Stimulated activated CD8-positive, alpha-beta memory T cell treated with anti-CD3 and anti-CD28 coated beads, Interleukin-4, amount 100 ng/mL, for 1 hour (primary cell): ENCODE measurements at places on chromosomes 16 and 17.

GRCh38 chr16:86918637-86919036 is 340.3 kb downstream of the FOXL1 start:
- DNase-seq = no peak

GRCh38 chr16:71472931-71473330 is 10.9 kb upstream of the ZNF23 start:
- DNase-seq = no peak

- no peak for DNase-seq
Measured at GRCh38 chr17:47871048-47871447, 20.1 kb upstream of the SP6 start.

DNA sequence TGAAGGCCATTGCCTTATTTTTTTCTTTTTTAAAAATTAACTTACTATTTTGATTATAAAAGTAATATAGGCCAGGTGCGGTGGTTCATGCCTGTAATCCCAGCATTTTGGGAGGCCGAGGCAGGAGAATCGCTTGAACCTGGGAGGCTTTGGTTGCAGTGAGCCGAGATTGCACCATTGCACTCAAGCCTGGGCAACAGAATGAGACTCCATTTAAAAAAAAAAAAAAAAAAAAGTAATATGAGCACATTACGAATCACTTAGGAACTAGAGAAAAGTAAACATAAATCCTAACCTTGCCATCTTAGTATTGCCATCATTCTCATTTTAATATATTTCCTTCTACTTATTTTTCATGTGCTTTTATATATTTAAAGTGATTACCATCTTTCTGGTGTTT is 12.9 kb upstream of the TACO1 start:
- DNase-seq = no peak

DNA sequence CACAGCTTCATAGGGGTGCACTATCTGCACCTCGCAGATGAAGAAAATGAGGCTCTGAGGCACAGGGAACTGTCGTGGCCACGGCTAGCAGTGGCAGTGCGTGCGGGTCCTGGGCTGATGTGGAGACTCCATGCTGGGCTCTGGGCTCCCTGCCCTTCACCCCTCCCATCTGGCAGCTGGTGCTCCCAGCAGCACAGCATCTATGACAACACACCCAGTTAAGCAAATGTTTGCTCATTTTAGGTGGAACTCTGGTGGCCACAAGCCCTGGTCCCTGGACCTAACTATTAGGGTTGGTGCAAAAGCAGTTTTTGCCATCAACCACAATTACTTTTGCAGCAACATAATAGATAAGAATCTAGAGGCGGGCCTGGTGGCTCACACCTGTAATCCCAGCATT is 30.9 kb downstream of the IFT140 start:
- no peak for DNase-seq

- no peak for DNase-seq
Measured at GRCh38 chr16:64311241-64311640, 810.6 kb downstream of the CDH11 start.

DNA sequence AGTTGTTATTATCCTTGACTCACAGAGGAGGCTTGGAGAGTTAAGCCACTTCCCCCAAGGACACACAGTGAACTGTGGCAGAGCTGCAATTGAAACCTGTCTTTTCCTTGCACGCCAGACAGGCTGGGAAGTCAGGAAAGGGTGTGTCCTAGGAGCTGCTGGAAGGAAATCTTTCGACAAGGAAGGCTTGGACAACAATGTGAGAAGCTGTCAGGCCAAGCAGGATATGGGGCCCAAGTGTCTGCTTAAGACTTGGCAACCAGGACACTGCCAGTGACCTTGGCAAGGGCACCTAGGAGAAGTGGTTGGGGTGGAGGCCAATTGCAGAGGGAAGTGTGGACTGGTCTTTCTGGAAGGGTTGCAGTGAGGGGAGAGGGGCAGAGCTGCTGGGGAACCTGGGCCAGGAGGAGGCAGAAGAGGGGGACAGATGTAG is 2.1 kb upstream of the CAMKK1 start:
- DNase-seq = no peak

- no peak for DNase-seq
Measured at GRCh38 chr16:57144027-57144426, 41.8 kb downstream of the PSME3IP1 start.

DNA sequence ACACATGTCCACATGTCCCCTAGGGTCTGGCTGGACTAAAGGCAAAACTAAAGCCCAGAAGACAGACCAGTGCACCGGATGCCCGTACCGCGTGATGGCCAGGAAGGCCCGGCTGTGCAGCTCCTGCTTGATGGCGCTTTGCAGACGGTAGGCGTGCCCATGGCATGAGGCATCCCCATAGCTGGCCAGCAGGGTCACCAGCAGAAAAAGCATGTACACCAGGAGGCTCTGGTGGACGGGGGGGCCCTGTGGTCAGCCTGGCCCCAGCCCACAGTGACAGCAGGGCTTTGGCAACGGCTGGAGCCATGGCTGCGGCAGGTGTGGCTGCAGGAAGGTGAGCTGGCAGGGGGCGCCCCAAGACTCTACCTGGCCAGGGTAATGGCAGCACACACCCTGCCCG is 42.8 kb downstream of the PKD1 start:
- DNase-seq = no peak

DNA sequence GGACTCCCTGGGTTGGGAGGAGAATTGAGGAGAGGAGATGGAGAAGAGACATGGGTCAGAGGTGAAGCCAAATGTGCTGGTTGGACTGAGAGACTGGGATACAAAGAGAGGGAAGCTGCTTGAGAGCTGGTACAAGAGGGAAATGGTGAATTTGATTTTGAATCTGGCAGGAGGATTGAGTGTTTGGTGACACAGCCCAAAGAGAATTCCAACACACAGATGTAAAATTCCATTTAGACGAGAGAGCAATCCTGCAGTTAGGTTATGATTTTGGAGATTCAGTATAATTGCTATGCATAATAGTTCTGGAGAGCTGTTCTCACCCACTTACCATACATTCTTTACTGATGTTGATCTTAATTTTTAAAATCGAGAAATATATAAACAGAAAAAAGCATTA is 57.7 kb downstream of the HSD17B2 start:
- no peak for DNase-seq

DNA sequence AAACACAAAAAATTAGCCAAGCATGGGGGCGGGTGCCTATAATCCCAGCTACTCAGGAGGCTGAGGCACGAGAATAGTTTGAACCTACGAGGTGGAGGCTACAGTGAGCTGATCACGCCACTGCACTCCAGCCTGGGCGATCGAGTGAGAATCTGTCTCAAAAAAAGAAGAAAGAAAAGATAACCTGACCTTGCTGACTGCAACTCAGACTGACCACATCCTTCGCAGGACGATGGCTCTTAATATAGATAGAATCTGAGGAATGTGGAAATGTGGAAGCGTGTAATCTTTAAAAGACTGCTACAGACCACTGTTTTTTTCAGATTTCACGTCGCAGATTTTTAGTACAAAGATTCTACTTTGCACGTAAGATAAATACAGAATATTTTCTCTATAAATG is 37.8 kb downstream of the KLHDC4 start:
- no peak for DNase-seq

GRCh38 chr17:64424324-64424849 is 24.5 kb upstream of the MILR1 start:
- DNase-seq = no peak

DNA sequence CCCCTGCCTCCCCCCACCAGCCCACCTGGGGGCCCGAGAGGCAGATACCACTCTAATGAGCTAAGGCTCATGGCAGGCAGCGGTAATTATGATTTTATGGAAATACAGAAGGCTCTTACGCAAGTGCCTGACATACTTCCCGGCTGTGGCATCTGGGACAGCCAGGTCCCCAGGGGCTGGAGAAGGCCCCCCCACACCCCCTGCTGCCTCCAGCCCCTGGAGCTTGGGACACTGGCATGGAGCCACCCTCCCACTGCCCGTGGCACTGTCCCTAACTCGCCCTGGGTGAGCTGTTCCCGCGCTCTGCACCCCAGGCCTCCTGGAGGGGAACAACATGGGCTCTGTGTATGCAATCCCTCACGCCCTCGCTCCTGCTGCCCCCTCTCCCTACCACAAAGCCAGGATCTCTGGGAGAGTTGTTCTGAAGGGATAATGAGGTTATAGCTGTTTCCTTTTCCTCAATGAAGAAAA is 5.4 kb upstream of the STAC2 start:
- no peak for DNase-seq

DNA sequence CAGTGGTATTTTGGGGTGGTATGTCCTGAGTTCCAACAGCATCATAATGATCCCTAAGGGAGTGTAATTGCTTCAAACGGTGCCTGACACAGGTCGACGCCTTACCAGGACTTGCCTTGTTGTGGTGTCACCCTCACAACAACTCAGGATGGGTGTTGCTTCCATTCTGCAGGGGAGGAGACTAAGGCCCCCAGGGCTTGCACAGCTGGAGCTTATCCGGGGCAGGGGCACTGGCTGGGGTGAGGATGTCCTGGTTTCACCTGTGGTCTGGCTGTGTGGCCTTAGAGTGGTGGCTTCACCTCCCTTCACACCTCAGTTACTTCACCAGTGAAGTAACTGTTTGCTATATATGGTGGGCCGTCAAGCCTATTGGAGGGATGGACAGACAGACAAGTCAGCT is 23.3 kb downstream of the LLGL2 start:
- no peak for DNase-seq

- DNase-seq = no peak
Measured at GRCh38 chr17:69608141-69608540, 193.6 kb downstream of the MAP2K6 start.

GRCh38 chr17:4598776-4599504 is 14.6 kb downstream of the SMTNL2 start:
- no peak for DNase-seq

- no peak for DNase-seq
Measured at GRCh38 chr16:53839150-53839549, 135.2 kb downstream of the FTO start.

- DNase-seq = no peak
Measured at GRCh38 chr16:82470620-82471152, 156.1 kb upstream of the CDH13 start.

DNA sequence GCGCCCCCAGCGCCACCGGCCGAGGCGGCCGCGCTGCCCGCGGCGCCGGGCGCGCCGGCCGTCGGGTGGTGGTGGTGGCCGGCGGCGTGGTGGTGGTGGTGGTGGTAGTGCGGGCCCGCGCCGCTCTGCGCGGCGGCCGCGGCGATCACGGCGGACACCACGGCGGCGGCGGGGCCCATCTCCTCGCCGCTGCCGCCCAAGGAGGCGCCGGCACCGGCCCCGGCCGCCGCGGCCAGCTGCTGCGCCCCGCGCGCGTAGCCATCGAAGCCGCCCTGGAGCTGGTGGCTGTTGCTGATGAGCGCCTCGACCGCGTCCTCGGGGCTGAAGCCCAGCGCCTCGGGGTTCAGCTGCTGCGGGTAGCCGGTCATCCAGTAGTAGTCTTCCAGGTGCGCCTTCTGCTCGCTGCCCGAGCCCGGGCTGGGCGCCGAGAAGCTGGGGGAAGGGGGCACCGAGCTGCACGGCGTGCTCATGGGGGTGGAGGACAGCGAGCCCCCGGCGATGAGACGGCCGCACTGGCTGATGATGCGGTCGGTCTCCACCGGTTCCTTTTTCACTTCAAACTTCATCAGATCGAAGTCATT is 1.2 kb downstream of the MAF start:
- DNase-seq = no peak

DNA sequence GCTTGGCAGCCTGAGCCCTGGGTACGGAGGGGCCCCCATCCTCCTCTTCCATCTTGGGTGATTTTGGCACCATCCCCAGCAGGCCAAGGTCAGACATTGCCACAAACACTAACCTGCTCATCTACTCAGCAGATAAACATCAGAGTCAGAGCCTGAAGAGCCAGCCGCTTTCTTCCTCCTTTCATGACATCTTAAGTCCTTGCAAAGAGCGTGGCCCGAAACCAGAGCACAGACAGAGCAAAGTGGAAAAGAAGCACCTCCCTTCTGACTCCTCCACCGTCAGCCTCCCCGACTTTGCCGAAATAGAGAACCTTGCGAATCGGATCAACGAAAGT is 60.4 kb upstream of the RPH3AL start:
- no peak for DNase-seq

DNA sequence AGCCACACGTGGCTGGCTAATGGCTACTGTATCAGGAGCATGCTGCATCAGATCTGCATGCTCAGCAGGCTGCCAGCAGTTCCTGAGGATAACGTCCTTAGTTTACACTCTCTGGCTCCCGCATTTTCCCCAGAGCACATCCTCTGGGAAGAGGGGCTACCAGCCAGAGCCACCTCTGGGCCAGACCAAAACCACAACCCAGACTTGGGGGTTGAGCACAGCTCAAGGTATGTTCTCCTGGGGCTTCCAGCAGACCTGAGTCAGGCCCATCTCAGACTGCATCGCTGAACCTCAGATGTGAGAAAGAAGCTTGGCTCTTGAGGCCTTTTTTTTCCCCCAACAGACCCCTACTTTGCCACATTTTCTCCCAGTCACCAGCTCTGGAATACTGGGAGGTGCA is 23.7 kb upstream of the WSCD1 start:
- DNase-seq = no peak

GRCh38 chr17:44102849-44103622 is 20.4 kb downstream of the HDAC5 start:
- no peak for DNase-seq

GRCh38 chr17:40345994-40346764 is 18.4 kb downstream of the GJD3 start:
- no peak for DNase-seq

DNA sequence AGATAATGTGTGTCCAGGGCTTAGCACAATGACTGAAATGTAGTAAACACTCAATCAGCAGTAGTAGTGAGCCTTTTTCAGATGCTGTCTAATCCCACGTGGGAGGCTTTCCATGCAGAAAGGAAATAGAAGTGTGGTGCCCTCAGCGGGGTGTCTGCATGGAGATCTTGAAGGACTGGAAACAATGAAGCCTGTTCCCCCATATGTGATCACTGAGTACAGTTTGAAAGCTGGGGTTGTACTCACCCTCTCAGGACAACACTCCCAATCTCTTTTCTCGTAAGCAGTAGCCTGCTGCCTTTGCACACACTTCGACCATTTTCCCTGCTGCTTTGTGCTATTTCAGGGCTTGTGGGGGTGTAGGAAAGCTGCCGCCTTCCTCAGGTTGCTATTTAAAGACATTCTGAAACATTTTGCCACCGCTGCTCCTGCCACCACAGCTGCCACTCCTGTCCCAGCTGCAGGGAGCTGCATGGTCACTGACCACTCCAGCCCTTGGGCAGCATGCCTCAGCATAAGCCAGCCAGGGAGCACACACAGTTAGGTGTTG is 40.6 kb upstream of the HAS3 start:
- DNase-seq = no peak
